ENCODE measurements at places on chromosomes 2 and 18.

- peak; percentile 48 for DNase-seq
Observed at GRCh38 chr2:55585451-55586080, 31.9 kb downstream of the PPP4R3B start.

DNA sequence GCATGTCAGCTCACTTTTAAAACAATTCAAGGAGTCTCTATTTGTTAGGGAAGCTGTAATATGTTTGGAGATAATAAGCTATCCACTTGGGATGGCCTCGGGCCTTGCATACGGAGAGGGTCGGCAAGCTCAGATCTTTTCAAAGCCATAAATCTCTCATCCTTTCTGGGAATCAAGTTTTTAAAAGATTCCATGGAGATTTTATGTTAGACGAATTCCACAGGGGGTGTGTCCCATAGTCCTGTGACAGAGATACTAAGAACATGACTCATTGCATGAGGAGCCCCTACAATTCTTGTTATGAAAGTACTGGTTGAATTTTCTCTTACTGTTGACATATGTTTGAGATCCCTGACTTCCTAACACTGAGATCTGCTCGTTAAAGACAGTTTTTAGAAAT is 108.7 kb downstream of the FEZ2 start:
- DNase-seq, result peak; percentile 95

DNA sequence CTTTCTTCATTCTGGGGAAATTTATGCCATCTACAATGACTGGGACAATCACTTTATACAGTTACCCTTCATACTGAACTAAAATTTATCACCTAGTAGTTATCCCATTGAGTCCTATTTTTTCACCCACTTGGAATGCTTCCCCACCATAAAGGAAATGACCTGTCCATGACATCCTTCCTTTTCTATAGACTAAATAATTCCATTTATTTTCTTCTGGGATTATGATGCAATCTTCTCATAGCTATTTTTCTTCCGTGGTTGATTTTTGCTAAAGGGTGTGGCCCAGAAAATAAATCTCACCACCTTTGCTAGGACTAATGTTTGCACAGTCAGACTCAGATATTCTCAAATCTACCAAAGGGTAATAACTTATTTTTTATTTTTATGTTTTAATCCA is 186.1 kb upstream of the NRXN1 start:
- DNase-seq, result peak; percentile 23

- no peak for DNase-seq
Observed at GRCh38 chr18:21949326-21950015, 208.9 kb downstream of the MIB1 start.

- DNase-seq, result no peak
Observed at GRCh38 chr18:60656553-60656952, 284.0 kb upstream of the MC4R start.

DNA sequence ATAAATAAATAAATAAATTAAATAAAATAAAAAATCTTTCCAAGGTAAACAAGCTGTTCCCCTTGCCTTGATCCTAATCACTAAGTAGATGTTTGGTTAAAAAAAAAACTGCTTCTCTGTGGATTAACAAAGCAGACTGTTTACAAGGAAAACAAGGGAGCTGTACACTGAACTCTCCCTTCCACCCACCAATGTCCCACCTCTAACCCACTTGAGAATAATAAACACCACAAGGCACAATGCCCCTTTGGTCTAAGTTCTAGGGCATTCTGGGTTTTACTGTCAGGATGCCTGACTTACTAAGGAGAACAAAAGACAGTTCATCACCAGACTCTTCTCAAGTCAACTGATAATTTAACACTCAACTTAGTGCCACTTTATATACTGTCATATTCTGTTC is 83.5 kb downstream of the NCKAP1 start:
- DNase-seq, result no peak

DNA sequence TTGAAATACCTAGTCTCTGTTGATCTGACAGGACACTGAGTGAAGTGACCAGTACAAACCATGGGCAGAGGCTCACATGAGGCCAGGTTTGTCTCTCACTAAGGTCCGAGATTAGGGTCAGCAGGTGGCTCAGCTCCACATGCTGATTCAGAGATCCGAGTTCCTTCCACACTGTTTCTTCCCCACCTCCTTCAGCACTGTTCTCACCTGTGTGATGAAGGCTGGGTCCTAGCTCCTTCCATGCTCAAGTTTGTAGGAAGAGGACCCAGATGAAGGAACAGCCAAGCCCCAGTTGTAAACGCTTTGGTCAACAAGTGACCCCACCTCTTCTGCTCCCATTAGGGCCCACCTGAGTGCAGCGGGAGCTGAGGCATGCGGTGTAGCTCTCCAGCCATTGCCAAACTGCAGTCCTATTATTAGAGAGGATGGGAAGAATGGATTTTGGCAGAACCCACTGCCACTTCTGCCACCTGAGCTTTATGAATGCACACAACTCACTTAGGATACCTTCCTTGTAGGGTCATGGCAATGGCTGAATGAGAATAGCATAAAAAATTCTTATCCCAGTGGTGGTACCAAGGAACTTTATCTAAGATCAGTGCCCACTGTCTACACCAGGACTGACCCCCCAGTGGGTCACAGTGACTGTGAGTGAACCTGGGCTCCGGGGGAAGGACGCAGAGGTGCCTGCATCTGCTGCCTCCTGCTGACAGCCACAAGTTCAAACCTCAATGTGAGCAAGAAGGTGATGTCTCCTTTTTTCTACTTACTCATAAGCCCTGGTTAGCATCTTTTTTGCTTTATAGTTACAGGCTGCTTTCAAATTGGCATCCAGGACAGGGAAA is 324.8 kb upstream of the HS6ST1 start:
- no peak for DNase-seq

DNA sequence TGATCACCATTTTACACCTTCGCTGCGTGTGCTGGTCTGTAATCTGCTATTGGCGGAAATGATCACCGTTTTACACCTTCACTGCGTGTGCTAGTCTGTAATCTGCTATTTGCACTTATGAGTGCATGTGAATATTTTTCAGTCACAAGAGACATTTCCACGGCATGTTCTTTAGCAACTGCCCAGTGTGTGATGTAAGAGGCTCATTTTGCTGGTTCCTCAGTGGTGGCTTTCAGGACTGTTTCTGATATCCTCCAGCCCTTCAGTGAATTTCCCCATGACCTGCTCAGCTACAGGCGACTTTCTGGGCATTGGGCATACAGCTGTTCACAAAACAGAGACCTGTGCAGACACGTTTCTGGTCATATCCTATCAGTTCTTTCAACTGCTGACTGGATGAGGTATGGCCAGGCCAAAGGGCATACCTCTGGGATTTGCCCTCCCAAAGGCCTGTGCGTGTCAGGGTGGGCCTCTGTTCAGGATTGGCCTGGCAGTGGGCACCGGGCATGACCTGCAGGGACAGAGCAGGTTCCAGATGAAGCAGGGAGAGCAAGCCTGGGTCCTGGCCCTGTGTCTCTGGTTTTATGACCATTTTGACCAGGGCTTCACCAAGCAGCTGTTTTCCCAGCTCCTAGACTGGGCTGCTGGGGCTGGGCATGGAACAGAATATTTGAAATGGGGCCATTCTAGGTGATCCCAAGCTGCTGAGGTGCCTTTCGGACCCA is 521 bp upstream of the PROM2 start:
- DNase-seq, result no peak

- peak; percentile 98 for DNase-seq
Observed at GRCh38 chr2:196987649-196988364, 61.3 kb upstream of the PGAP1 start.

GRCh38 chr18:907885-908757 is 3.5 kb downstream of the ADCYAP1 start:
- no peak for DNase-seq

GRCh38 chr2:219369447-219369861 is 18.3 kb downstream of the DNPEP start:
- peak; percentile 14 for DNase-seq

DNA sequence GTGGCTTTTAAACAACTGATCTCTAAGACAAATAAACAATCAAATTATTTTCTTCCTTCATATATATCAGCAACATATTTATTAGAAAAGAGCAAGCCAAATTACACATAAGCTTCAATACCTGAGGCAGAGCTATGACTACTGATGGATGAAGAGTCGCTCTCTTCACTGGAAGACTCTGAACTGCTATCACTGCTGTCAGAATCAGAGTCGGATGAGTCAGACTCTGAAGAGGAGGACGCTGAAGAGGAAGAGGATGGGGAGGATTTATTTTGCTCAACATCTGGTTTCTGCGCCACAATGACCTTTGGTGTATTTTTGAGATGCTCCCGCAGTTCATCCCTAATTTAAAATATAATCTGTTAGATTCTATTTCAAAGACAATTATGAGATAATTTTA is 56.7 kb downstream of the CWC22 start:
- DNase-seq, result no peak

- no peak for DNase-seq
Observed at GRCh38 chr2:23599667-23600066, 214.7 kb downstream of the KLHL29 start.

GRCh38 chr2:217632043-217632442 is 370.8 kb downstream of the TNS1 start:
- DNase-seq, result no peak

GRCh38 chr2:77666251-77666980 is 144.2 kb upstream of the LRRTM4 start:
- peak; percentile 59 for DNase-seq

GRCh38 chr2:101474731-101475384 is at the start of gene RFX8:
Gene RFX8 (minus strand): TSS chr2:101475112. CDS start chr2:101466848, 8,264 bp downstream.
- no peak for DNase-seq

DNA sequence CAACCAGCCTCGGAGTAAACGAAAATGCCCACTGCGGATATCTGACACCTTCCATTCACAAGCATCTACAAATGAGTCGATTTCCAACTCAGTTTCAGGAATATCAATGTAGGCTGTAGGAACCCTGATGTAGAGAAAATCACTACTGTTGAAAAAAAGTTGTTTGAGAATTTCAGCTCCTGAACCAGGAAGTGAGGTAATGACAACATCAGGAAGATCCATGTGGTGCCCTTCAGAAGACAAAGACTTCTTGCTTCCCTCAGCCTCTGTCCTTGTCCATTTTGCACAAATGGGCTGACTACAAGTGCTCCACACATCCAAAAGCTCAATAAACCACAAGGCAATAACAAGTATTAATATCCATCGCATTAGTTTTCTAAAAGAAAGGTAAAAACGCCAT is 4.7 kb downstream of the DSEL start:
- DNase-seq, result no peak

DNA sequence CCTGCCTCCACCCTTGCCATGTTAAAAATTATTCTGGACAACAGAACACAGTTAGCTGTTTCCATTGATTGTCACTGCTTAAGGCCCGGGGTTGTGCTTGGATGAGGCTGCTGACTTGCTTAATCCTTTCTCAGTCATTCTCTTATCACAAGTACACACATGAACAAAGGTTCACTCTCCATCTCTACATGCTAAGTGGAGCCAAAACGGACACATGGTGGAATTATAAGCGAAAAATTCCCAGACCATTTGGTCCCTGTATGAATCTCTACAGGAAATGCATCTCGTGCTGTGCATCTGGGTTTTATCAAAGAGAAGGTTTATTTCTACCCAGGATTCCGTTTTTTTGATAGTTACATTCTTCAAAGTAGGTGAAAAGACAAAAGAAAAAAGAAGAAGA is 177.5 kb upstream of the ETAA1 start:
- no peak for DNase-seq

DNA sequence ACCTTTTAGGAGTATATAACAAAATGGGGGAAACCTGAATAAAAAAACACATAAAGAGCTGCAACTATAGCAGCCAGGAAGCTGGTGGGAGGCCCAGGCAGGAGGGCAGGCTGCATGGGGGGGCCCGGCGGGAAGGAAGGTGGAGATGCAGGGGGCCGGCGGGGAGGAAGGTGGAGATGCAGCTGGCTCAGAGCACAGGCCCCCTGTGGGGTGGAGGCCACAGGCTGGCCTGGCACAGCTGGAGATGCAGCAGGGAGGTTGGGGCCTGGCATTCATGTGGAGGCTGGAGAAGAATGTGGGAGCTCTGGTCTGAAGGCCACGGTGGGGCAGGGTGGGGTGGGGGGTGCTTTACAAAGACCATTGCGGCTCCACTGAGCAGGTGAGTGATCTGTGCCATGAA is 31.4 kb downstream of the FAM228A start:
- no peak for DNase-seq

GRCh38 chr2:95166065-95166763 is 605 bp downstream of the ZNF2 start:
- no peak for DNase-seq

DNA sequence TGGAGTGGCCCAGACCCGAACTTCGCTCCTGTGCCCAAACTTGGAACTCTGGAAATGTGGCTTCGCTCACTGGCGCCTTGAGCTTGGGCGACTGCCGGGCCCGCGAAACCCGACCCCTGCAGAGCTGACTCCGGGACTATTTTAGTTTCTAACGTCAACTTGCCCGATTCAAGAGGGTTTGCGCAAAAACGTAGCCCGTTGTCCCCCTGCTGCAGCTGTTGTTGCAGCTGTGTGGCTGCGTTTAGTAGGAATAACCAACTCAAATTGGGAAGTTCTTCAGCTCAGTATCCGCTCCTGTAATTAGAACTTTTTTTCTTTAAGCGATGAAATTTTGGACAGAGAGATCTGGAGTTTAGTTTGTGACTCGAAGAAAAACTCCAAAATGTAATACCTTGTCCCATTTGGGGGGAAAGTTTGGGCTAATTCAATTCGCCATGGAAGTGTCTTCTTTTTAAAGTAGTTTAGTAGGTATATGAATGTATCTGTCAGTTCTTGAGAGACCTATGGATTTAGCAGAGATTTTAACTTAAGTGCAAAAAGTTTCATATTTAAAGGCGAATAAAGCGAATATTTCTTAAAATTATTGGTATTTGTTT is 559 bp downstream of the MYL12A start:
- no peak for DNase-seq

DNA sequence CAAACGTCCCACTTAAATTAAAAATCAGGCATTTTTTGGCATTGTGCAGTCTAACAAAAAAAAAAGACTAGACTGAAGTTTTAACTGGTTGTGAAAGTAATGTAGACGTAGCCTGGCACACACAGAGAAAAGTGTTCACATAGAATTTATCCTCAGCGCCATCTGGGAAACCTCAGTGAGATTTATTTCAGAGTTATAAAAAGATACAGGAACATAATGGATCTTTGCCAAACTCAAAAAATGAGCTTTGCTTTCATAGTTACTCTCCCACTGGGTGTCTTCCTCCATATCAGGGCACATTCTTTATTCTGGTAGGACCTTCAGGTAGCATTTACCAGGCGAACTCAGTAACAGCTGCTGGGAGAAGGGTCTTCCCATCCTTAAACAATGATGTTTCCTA is 532.4 kb upstream of the SALL3 start:
- DNase-seq, result no peak

- DNase-seq, result peak; percentile 44
Observed at GRCh38 chr2:179981085-179981484, 26.0 kb downstream of the CWC22 start.

DNA sequence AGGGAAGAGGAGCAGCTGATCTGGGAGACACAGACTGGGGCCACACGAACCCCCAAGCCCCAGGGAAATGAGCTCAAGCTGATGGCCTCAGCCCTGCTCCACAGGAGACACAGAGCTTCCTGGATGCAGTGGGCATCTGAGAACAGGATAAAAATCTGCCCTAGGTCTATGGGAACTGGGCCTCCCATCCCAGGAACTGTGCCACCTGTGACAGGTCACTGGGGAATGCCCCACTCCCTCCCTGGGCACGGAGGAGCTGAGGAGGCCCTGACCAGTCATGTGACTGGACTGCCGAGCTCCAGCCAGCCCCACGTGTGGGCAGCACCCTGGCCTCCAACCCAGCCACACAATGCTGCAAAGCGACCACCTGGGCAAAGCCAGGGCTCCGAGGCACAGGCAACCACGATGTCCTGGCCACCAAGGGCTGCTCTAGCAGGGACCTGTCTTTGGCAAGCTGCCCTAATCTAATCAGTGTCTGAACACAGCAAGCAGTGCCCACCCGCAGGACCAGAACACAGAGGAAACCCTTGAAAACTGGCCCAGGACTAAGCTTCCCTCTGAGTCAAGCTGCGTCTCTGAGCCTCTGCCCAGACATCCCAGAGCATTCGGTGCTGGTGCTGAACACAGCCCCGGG is 57.8 kb upstream of the ID2 start:
- no peak for DNase-seq
